ENCODE measurements at places on chromosomes 6 and 20. TPM values are rescaled to one million over a fixed set of nuclear protein-coding genes. Genes with fewer than 3 reads are reported as not detected.

- H3K27ac ChIP-seq, result peak overlapping the region; percentile 75
- H3K4me1 ChIP-seq, result peaks cover 68% of the 10 kb centered on the region
- no peak overlapping the region for H3K4me3 ChIP-seq
- peaks cover 30% of the 10 kb centered on the region for H3K36me3 ChIP-seq
- DNase-seq, result no peak
Observed at GRCh38 chr6:7201444-7201731, 93.6 kb downstream of the RREB1 start.

DNA sequence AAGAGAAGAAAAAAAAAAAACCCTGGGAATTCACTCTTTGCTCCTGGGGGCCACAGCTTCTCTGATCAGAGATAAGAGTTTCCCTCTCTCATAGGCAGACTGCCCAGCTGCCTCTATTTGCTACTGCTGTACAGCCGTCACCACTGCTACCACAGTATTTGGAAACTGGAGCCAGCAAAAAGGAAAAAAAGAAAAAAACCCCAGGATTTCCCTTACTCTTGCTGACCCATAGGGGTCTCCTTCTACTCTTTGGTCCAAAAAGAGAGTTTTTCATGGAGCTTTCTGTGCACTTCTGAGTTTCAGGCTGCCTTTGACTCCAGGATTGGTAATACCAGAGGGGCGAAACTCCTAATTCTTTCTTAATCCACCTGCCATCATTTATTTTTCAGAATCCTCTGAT lies 89.7 kb downstream of the MDGA1 start:
- H3K4me3 ChIP-seq, result no peak overlapping the region
- H3K36me3 ChIP-seq, result no peaks in the 10 kb centered on the region
- DNase-seq, result no peak
- no peak overlapping the region for H3K27ac ChIP-seq
- H3K4me1 ChIP-seq, result no peaks in the 10 kb centered on the region
- H3K27me3 ChIP-seq, result no peaks in the 10 kb centered on the region

DNA sequence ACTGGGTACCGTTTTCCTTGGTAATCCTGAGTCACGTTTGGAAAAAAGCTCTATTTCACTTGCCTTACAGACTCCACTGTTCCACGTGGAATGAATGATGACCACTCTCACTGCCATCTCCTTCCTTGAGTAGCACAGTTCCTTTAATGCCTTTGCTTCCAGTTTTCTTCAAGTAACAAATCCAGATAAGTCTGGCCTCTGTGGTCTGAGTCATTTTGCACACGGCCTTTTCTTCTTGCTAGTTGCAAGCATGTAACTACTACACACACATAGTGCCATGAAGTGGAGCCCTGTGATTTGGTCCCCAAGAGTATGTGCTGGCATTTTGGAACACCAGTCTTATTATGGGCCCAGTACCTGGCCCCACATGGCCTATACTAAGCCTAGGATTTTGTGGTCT lies 182.8 kb downstream of the SASH1 start:
- DNase-seq, result no peak
- H3K36me3 ChIP-seq, result peaks cover 73% of the 10 kb centered on the region
- peaks cover 11% of the 10 kb centered on the region for H3K4me1 ChIP-seq
- no peak overlapping the region for H3K4me3 ChIP-seq
- H3K27me3 ChIP-seq, result no peaks in the 10 kb centered on the region

GRCh38 chr6:26103141-26103769 lies 16.0 kb downstream of the HFE start:
- H3K27ac ChIP-seq, result peak overlapping the region; percentile 80
- peak overlapping the region; percentile 49 for H3K4me3 ChIP-seq
- H3K4me1 ChIP-seq, result peaks cover 7% of the 10 kb centered on the region

DNA sequence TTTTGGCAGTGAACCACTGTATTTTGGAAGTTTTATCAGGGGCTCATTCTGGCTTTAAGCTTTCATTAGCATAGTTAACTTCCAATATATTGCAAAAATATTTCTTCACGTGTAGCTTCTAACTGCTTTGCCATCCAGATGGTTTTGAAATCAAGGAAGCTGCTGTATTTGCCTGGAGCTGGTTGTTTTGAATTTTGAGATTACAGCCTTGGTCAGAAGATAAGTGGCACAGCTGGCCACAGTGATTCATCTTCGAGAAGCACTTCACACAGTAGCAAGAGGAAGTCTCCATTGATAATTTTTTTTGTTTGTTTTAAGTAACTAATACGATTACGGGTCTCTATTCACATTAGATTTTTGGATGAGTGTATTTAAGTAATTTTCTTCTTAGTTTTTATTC lies 3.8 kb downstream of the APCDD1L start:
- DNase-seq, result no peak
- no peak overlapping the region for H3K27ac ChIP-seq
- no peaks in the 10 kb centered on the region for H3K36me3 ChIP-seq
- H3K4me3 ChIP-seq, result no peak overlapping the region
- no peaks in the 10 kb centered on the region for H3K4me1 ChIP-seq
- H3K27me3 ChIP-seq, result peaks cover 35% of the 10 kb centered on the region

DNA sequence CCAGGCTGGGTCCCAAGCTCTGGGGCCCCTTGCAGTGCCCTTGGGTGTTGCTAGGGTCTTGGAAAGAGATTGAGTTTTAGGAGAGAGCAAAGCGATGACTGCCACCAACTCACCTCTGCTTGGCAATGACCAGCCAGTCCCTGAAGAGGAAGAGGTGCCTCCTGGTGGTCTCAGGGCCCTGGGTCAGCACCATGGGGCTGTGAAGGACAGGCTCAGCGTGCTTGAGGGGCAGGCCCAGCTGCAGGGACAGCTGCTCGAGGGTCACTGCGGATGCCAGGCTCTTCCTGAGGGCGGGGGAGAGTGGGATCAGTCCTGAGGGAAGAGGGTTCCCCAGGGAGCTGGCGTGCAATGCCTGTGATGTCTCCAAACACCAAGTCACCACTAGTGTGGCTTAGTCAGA lies 50.8 kb upstream of the TAGAP start:
- H3K4me3 ChIP-seq, result no peak overlapping the region
- peaks cover 12% of the 10 kb centered on the region for H3K4me1 ChIP-seq
- DNase-seq, result no peak
- no peaks in the 10 kb centered on the region for H3K36me3 ChIP-seq

- H3K4me1 ChIP-seq, result no peaks in the 10 kb centered on the region
- no peaks in the 10 kb centered on the region for H3K36me3 ChIP-seq
- no peak overlapping the region for H3K27ac ChIP-seq
- DNase-seq, result no peak
Observed at GRCh38 chr6:17200395-17200794, 80.8 kb upstream of the RBM24 start.

- H3K4me3 ChIP-seq, result peak overlapping the region; percentile 52
- no peaks in the 10 kb centered on the region for H3K36me3 ChIP-seq
- peaks cover 9% of the 10 kb centered on the region for H3K4me1 ChIP-seq
- peaks cover 6% of the 10 kb centered on the region for H3K27me3 ChIP-seq
- no peak overlapping the region for H3K27ac ChIP-seq
Observed at GRCh38 chr6:167795321-167795811, 31.3 kb upstream of the AFDN start.

DNA sequence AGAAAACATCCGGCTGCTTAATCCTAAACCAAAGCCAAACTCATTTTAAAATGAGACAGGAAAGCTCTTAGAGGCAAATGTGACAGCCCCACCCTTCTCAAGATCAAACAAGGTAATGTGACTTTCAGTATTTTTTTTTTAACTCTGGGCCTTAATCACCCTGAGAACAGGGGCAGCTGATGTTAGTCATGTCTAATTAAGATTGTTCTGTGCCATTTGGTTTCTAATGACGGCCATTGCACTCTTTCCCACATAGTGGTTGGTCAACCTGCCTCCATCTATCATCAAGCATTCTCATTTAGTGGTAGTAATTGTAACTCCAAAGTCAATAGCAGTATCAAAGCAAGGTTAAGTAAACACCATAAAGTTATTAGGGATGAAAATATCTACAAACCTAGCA lies 191.6 kb upstream of the EXOC2 start:
- no peak overlapping the region for H3K4me3 ChIP-seq
- DNase-seq, result no peak
- no peak overlapping the region for H3K27ac ChIP-seq
- no peaks in the 10 kb centered on the region for H3K36me3 ChIP-seq
- no peaks in the 10 kb centered on the region for H3K4me1 ChIP-seq

GRCh38 chr20:47256668-47257236 lies 99.7 kb downstream of the ZMYND8 start:
- no peak overlapping the region for H3K4me3 ChIP-seq
- no peak overlapping the region for H3K27ac ChIP-seq
- no peak for DNase-seq

The HRH3 gene
- total RNA-seq, result not detected

The PTK6 gene
- total RNA-seq, result 4.2 TPM

The GSTA3 gene
- total RNA-seq, result 2.1 TPM

The SLC16A10 gene
- total RNA-seq, result 11.9 TPM

The DPM1 gene
- total RNA-seq, result 31.2 TPM

Measured in lower lobe of right lung (tissue), 2 donors.